ENCODE measurements at places on chromosomes 1 and 21.

DNA sequence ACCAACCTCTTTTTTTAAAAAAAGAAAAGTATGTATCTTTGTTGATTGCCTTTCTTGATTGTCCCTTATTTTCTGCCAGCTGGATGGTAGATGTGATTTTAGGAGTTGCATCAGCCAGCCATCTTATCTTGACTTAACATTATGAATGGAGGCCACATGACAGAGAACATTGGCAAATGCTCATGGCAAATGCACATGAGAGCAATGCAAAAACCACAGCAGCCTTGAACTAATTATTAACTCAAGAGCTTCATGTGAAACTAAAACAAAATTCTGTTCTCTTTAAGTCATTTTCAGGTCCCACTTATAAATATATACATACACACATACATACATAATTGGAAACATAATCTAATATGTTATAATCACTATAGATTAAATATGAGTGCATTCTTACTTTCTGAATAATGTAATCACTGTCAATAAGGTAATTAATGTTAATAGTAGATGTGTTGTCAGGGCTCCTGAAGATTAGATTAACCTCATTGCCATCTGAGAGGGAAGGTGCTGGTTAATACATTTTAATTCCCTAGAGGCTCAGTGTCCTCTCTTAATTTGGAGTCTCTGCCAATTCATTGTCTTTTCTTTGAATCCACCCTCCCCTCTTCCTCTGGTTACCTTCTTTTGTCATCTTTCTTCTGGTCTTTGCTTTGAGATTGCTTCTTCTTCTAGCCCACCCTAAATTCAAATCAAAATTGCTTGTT lies 962.2 kb downstream of the ADGRL2 start:
- DNase-seq: no peak

DNA sequence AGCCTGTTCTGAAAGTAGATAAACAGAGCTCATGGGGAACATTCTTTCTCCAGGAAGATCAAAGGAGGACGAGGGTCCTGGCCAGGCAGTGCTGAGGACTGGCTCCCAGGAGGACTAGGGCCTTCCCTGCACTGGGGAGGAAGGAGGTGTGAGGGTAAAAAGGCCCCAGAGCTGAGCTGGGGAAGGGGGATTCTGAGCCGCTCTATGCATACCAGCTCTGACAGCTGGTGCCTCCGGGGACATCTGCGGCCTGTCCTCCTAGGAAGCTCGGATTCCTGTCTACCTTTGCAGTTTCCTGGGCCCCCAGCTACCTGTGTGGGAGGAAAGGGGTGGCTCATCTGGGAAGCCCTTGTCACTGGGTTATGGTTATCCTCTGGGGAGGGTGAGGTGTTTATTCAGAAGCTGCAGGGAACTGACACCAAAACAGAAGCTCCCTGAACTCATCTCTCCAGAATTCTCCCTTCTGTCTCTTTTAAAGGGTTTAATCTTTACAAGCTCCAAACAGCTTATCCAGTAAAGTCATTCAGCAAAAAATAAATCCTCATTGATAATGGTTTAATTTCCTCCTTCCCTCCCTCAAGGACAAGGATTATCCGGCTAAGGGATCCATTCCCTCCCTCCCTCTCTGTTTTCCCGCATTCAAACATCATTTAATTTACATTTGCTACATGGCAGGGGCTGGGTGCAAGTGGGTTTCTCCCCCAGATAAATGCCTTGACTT lies 31.0 kb downstream of the NENF start:
- DNase-seq: no peak

- peak; percentile 37 for DNase-seq
Observed at GRCh38 chr1:183287191-183287675, 101.2 kb downstream of the LAMC2 start.

GRCh38 chr1:183838221-183838620 lies 33.3 kb downstream of the RGL1 start:
- DNase-seq: no peak

DNA sequence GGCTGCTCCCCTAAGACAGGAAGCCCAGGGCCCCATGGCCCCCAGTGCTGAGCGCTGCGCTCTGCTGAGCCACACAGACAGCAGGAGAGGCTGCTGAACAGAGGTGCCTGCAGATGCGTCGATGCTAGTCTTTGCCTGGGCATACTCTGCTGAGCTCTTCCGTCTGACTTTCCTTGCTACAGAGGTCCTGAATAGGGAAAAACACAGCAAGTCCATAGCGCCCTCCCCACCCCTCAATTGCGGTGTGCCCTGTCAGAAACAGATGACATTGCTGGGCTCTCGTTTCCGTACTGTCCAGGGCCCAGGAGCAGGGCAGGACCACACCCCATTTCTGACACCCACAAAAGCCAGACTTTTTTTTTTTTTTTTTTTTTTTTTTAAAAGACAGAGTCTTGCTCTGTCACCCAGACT lies 252.5 kb downstream of the SDCCAG8 start:
- no peak for DNase-seq

DNA sequence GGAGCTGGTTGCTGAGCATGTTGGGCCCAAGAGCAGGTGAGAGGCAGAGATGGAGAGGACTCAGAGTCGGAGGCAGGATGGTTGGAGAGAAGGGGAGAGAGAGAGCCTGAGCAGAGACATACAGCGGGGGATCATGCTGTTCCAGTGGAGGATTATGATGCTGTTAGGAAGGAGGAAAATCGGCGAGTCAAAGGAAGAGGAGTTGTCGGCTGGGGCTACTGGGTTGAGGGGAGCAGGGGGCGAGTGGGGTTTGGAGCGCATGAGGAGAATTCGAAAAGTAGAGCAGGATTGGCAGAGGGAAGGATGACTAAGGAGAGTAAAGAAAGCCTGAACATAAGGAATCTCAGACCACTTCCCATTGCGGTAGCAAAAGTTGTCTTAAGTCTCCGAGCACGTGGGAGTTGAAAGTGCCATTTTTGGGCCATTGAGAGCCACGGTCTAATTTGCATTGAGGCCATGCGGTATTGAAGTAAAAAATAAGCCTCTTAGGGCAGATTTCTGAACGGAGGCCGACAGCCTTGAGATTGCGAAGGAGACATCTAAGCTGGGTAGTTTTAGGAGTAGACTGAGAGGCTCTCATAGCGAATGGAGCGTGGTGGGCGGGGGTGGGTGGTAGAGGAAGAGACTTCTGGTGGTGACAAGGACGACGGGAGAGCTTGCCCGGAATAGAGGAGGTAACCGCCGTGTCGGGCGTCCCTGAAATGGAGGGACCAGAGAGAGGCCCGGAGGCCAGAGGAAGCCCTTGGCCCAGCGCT lies 140.4 kb upstream of the ETV3 start:
- DNase-seq: no peak

DNA sequence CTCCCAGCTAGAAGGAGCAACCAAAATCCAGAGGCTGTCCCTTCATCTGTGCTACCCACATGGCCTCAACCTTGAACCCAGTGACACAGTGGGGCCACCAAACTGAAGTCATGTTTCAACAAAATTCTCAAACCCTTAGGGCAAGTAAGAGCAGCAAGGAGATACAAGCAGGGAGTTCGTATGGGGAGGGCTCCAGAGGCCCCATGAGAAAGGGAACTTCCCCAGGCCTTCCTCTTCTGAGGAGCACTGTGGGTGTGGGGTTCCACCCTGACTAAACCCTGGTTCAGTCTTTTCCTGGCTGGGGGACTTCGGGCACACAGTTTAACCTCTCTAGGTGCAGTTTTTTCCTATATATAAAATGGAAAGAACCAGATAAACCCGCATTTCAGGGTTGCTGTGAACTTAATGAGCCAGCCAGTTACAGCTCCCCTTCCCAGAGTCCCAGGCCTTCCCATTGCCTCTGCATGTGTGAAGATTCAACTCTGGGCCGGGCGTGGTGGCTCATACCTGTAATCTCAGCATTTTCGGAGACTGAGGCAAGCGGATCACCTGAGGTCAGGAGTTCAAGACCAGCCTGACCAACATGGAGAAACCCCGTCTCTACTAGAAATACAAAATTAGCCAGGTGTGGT lies 8.0 kb upstream of the THEMIS2 start:
- DNase-seq: no peak

DNA sequence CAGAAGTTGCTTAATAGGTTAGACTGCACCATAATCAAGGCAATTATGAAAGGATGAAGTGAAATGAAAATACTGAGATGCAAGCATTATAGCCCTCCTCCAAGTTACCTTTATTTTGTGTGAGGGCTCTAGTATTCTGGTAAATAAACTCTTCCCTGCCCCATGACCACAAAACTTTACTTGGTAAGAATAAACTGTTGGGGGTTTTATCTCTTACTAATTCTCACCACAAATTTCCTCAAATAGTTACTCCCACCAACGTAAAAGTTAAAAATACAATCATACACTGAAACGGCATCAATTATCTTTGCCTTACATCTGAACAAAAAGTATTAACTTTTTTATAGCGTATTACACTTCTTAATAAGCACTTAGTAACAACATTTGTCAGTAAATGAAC lies 29.5 kb downstream of the C21orf91 start:
- DNase-seq: no peak

GRCh38 chr1:101220906-101221305 lies 15.9 kb upstream of the S1PR1 start:
- no peak for DNase-seq

DNA sequence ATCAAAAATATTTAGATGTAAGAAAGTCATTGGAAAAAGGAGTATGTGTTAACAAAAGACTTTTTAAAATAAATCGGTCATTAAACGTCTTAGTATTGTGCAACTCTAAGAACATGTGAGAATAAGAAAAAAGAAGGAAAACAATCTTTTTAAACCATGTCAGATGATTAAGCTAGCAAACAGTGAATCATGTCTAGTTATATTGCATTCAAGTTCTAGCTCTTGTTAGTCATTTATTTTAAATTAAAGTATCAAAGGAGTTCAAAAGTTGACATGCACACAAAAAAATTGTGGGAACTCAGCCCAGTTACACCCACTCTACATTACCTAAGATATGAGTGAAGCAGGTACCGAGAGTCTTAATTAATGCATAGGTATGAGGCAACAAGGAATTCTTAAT lies 9.8 kb downstream of the FRRS1 start:
- DNase-seq: no peak

DNA sequence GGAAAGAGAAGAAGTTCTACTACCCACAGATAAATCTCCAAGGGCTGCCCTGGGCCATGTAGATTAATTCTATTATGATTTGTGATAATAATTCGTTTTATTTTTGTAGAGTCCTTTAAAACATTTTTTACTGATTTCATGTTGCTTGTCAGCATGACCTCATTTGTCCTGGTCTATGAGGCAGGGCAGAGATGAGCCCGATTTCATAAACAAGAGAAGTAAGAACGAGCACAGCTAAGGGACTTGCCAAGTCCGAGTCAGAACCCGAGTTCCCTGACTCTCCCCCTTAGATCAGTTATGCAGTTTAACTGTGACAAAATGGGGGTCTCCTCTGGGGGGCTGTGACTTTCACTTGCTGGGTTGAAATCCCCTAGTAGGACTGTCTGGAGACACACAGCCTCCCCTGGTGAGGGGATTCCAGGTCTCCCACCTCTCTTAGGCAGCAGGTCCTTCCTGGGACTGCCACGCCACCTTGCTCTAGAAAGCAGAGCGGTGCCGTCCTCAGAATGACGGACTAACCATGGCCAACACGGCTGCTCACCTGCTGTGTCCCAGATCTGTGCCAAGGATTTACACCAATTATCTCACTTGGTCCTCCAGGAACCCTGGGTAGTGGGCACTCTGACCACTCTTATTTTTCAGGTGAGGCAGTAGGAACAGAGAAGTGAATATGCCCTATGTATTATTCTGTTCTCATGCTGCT lies 31.0 kb upstream of the SOX13 start:
- DNase-seq: no peak

DNA sequence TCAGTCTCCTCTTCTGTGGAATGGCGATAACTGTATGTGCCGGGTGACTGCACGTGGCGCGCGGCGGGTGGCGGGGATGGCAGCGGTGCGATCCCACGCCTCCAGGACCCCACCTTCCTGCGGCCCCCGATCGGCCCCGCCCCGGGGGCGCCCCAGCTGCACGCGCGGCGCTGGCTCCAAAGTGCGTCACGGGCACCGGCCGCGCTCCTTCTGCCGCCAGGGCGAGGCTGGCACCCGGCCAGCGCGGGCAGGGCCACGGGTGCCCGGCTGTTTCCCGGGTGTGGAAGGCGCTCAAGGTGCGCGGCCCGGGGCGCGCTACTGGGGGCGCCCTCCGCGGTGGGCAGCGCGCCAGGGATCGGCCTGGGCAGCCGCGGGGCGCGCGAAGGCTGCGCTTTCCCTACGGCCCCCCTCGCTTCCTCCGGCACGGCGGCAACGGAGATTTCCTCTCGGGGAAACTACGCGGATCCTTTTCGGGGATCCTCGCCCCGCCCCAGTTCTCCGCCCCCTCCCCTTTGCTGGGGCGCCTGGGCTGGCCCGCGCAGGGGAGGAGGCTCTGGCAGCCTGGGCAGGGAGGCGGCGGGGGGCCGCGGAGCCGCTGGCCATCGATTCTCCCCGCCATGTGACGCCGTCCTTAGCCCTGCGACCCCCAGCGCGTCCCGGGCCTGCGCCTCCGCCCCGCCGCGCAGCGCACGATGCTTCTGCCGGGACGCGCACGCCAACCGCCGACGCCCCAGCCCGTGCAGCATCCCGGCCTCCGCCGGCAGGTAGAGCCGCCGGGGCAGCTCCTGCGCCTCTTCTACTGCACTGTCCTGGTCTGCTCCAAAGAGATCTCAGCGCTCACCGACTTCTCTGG lies at the start of gene EVA1C:
Gene EVA1C, plus strand, starts transcription at position 545 of the 853 bp plus-strand sequence. Its CDS starts 148 bp downstream, at position 693.
- DNase-seq: no peak

- no peak for DNase-seq
Observed at GRCh38 chr1:162138599-162139181, 69.2 kb downstream of the NOS1AP start.

DNA sequence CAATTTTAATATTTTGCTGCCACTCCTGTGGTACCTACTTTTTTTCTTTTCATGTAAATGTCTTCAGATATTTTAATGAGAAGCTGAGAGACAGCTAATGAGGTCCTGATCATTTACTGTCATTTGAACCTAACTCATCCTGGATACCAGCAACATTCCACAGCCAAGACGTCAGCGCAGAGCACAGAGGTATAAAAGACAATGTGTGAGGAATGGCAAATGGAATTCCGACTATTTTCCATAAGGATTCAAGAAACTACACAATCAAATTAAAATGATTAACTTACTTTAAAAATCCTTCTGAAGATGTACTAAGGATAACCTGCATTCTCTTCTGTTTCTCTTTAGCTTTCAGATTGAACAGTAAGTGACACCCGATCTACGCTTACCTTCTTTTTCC lies 38.8 kb downstream of the HEATR1 start:
- DNase-seq: no peak
